ENCODE measurements at places on chromosomes 1 and 21. TPM values are rescaled to one million over a fixed set of nuclear protein-coding genes. Genes with fewer than 3 reads are reported as not detected.

DNA sequence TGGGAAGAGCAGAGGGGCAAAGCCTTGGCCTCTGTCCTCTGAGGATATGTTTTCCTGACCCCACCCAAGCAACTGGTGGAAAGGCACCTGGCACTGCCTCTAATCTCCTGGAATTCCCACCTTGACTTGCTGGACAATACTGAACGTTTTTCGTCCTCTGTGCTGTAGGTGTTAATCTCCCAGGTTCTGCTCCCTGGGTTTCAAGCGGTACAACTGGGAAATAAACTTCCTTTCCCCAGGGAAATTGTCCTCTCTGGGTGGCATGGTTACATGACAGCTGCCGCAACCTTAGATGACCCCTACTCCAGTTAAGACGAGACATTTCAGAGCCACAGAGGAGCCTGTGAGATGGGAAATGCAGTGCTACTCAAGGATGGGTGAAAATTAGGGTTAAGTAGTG is 57.3 kb upstream of the BCAR3 start:
- DNase-seq, result no peak

DNA sequence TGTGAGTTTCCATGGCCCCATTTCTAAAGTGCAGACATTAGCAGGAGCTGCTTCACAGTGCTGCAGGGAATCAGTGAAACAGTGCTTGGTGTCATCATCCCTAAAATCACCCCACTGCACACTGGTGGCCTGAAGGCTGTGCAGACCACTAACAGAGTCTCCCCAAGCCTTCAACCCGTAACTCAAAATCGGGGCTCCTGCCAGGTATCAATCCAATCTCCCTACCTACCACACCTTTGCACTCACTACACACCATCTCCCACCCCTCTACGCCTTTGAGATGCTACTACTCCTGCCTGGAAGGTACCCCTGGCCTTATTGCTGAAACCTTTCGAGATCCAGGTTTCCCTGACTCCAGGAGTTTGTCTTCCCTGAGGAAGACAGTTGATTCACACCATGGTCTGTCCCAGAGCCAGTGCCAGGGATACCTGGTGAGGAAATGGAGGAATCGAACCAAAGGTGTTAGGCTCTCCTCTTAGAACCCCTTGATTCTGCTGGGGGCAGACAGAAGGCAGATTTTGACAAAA is 25.5 kb downstream of the SLC2A1 start:
- DNase-seq, result no peak

GRCh38 chr21:24424776-24425175 is 1182.5 kb downstream of the MRPL39 start:
- DNase-seq, result no peak

The DENND2C gene
- 6.1 TPM for total RNA-seq

The LDLRAP1 gene
- 23.3 TPM for total RNA-seq

The DMBX1 gene
- not detected for total RNA-seq

The UTS2 gene
- not detected for total RNA-seq

The SPRR2D gene
- 8.7 TPM for total RNA-seq
